ENCODE measurements at places on chromosomes 1 and 21.

DNA sequence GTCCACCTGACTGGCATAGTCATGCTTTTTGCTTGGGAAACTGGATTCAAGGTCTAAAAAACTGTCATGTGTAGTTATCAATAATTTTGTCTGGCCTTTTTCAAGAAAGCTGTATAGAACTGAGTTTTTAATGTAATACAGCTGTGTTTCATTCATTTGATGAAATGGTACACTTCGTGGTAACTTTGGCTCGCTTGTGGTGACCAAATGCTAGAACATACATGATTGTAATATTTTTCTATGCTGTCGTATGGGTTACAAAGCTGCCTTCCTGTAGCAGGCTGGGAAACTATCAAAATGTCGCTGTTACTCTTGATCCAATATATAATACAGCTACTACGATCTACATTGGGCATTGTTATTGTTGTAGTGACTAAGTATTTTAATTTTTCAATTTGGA lies 2.1 kb downstream of the LRRC42 start:
- DNase-seq = no peak

DNA sequence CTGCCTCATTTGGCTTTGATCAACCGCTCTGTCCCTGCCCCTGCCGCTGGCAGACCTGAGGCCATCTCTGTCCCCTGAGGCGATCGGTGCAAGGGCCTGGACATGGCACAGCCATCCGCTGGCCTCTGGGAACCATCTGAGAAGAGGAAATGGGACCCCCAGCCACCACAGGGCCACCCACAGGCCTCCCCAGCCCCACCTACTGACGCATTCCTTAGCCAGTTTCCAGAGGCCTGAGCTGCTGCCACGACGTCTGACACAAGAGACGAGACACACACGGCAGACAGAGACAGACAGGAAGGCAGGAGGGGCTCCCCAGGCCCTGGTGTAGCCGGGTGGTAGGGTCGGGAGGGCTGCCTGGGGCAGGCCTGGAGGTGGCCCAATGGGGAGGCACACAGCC lies 37.3 kb upstream of the EDN2 start:
- DNase-seq = no peak

DNA sequence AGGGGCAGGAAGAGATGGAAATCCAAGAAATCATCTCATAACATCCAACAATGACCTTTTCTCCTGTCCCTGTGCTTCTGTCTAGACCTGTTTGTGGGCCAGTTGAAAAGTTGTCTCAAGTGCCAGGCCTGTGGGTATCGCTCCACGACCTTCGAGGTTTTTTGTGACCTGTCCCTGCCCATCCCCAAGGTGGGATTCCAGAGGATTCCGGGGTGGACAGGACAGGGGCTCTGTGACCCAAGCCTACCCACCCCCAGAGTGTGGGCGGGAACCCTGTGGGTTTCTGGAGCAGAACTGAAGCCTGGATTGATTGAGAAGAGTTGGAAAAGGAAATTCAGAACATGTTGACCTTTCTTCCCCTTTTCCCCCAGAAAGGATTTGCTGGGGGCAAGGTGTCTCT lies 2.4 kb upstream of the PPOX start:
- no peak for DNase-seq

DNA sequence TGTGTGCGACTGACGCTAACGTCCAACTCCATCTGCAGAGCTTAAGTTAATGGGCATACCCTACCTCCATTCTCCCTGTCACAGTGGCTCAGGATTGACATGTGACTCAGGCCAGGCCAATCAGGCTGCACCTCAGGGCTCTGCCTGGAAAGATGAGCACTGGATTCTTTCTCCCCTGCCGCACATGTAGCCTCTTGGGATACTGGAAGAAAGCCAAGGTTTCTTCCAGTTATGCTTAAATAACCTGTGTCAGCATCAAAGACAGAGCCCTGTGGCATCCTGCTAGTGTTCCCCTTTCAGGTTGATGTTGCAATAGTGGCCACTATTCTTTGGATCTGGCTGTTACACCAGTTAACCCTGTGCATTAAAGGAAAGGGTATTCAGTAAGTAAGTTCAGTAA lies 55.0 kb upstream of the SYT6 start:
- DNase-seq = no peak

DNA sequence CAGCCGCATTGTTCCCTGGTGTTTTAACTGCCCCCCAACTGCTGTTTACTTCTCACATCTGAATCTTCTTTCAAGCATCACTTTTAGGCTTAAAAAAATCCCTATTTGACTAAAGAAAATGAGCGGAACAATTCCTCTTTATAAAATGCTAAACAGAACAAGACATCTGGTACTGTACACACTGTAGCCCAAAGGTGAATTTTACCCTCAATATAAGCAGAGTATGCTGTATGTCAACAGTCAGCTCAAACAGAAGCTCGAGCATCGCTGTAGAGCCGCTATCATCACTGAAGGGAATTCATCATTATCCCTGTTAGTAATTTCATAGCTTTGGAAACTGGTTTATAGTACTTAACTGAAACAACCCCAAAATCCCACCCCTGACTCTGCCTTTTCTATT lies 85.3 kb downstream of the LRRC8D start:
- DNase-seq = no peak

- DNase-seq = peak; percentile 29
Measured at GRCh38 chr1:86798608-86799291, 94.4 kb downstream of the SH3GLB1 start.

DNA sequence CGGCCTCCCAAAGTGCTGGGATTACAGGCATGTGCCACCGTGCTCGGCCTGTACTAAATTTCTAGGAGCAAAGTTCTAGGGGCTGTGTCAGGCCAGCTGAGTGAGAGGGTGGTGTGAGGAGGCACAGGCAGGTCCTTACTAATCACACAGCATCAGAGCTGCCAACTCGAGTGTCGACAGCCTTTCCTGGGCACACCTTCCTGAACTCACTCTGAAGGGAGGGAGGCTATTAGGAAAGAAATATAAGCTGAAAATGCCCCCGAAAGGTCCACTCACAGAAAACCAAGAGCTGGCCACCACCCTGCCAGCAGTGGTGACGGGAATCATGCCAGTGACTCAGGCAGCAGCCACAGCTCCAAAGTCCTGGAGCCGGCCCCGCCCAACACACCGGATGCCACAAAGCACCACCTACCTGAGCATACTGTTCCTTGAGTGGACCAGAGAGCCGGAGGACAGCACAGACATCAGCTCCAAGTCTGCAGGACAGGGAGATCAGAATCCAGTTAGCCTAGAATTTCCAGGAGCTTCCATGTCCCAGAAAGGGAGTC lies 4.5 kb downstream of the PMVK start:
- no peak for DNase-seq

- no peak for DNase-seq
Measured at GRCh38 chr1:12326986-12327385, 97.2 kb downstream of the VPS13D start.

GRCh38 chr1:187794561-187794960 lies 965.8 kb downstream of the PLA2G4A start:
- DNase-seq = no peak

DNA sequence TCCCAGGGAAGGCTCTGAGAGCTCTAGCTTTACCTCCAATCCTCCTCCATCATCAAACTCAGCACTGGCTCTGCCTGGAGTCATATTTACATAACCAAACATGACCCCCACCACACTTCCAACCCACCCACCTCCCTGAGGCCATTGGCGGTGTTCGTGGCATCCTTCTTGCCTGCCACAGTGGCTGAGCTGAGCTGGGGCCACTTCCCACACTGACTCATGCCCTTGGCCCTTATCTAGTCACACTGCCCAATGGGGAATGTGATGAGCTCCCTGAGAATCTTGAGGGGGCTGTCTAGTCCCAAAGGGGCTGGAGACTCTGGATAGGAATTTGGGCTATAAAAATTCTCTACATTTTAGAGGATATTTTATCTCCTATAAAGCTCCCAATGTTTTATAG lies 230.9 kb upstream of the IRF2BP2 start:
- DNase-seq = no peak

- DNase-seq = no peak
Measured at GRCh38 chr1:38826262-38826661, 33.3 kb downstream of the RRAGC start.

- no peak for DNase-seq
Measured at GRCh38 chr1:233459968-233460367, 132.4 kb downstream of the MAP3K21 start.

- DNase-seq = no peak
Measured at GRCh38 chr1:31127266-31127665, 61.7 kb upstream of the PUM1 start.

GRCh38 chr1:71994646-71995045 lies 287.7 kb downstream of the NEGR1 start:
- no peak for DNase-seq

DNA sequence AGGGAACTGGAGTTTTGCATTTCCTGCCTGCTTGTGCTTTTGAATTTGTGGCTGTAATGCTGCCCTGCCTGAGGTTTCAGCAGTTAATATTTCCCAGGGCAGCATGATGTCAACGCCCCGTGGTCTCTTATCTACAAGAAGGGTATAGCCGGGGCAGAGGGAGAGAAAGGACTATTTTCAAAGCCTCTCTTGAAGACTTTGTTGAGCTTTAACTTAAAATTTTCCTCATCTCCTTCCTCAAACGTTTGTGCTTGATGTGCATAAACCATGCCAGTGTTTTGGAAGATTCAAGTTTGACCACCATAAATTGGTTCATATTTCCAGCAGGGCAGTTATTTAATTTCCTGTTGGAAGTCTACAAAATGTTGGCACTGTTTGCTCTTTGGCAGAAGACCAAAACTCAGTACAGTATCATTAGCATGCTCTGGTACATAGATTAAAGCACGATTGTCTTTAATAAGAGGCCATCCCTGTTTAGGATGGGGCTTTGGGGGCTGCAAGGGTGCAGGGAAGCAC lies 43.4 kb downstream of the ROR1 start:
- no peak for DNase-seq

All from activated CD8-positive, alpha-beta T cell treated with anti-CD3 and anti-CD28 coated beads, Interleukin-2, amount 10 ng/mL, durations not matched to agents 7 days and 5 days (primary cell).